ENCODE measurements at places on chromosomes 5 and 9.

DNA sequence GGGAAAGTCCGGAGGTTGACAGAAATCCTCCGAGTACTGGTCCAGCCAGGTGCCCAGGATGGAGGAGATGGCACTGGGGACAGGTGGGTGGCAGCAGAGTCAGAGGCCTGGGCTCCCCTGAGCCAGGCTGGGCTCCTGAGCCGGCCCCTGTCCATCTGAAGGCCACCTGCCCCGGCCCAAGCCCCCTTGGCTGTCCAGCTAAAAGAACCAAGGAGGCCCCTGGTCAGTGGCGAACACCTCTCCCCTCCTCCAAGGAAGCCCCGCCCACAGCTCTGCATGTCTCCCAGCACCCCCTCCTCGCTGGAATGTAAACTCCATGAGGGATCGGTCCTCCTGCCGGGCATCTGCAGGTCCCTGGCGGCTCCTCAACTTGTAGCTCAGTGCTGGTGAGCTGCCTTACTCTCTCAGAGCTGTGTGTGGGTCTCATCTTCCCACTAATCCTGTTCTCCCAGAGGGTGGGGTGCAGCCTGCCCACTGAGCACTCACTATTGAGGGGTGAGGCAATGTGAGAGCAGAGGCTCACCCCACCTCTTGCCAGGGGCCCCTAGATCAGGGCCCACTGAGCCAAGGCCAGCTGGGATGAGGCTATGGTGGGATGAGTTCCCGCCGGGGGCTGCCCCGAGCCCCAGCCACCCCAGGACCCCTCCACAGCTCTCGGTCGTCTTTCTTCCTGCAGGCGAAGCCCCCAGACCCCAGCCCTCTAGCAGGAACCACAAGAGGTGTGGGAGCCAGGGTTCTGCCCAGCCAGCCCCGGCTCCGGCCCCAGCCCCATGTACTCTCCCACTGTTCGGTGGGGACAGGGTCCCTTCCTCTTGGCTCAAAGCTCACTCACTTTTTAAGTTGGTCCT is 12.0 kb downstream of the RALGDS start:
- no peak for DNase-seq

DNA sequence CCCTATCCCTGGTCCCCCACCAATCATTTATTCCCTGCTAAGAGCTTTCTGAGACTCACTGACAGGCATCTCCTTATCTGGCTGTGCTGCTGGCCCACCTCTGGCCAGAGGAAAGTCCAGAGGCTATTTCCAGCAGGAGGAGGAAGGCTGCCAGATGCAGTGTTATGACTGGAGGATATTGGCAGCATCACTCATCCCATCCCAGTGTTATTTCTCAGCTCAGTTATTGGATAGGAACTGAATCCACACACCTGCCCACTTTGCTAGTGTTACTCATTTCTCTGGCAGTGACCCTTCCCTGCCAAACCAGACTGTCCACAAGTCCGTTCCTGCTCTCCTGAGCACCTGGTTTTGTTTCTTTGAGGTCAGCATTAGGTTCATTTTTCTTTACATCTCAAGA is 228.2 kb downstream of the GRIA1 start:
- no peak for DNase-seq

DNA sequence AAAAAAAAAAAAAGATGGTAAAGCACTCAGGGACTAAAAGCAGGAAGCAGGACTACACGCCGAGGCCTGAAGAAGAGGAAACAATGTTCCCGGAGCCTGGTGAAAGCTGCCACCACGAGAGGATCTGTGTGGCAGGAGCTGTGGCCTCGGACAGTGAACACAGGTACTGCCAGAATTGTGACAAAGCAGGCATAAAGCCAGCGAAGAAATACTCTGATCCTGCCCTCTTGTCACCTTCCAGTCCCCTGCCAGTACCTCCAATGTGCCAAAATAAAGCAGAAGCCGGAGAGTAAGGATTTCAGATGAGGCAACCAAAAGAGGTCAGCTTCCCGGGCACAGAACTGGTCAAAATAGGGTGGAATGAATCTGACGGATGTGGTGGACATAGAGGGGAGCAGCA is 211.5 kb upstream of the TARS1 start:
- no peak for DNase-seq

- DNase-seq, result no peak
Measured at GRCh38 chr5:27612161-27612560, 573.8 kb upstream of the CDH9 start.

DNA sequence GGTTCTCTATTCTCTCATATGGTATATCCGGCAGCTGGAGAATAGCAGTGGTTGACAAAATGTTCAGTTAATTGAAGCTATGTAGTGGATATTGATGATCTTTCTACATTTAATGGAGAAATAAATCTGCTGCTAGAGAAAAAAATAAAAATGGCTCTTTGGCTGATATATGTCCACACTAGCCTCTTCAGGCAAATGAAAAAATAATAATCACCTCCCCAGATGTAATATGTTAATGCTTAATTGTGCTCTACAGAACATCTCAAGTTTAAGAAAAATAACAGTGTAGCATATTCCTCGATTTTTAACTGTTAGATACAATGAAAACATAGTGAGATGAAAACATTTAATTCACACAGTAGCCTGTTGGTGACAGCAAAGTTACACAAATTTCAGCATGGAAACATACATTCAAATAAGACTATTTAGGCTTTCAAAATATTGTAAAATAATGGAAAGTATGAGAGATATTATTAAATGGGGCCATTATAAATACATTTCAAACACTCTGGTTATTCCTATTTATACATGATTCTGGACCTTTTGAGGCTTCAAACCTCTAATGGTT is 543.0 kb downstream of the MAT2B start:
- DNase-seq, result no peak

- no peak for DNase-seq
Measured at GRCh38 chr9:26228273-26228672, 550.0 kb upstream of the TUSC1 start.

DNA sequence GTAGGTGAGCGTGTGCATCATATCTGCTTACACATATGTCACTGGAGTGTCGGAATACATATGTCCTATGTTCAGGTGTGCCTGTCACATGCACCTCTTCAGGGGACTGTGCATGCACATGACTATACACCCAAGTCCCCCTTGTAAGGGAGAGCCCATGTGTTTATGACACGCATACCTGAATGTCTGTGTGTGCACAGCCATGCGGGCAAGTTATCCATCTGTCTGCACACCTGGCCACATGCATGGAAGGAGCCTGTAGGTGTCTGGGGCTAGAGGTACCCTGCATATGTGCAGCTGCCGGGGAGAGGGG is 622 bp upstream of the RGS14 start:
- DNase-seq, result no peak

GRCh38 chr5:139138809-139139208 is 59.4 kb downstream of the SIL1 start:
- no peak for DNase-seq

- no peak for DNase-seq
Measured at GRCh38 chr5:132622608-132623007, 35.4 kb upstream of the IL13 start.

DNA sequence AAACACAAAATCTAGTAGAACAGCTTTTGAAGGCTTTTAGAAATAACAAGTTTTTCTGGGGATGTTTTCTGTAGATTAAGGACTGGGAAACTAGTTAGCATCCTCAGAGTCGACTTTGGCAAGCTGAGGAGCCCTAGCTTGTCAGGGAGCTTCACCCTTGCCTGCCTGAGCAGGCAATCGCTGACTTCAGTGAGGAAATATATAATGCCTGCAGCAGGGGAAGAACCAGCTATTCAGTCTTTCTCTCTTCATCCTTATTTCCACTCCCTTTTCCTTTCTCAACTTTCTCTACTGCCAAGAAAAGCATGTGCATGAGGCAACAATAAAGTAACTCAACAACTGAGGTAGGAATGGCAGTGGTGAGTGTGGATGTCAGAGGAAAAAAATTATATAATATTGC is 54.7 kb downstream of the PLK2 start:
- DNase-seq, result no peak

- no peak for DNase-seq
Measured at GRCh38 chr9:37801959-37802711, 1.5 kb downstream of the DCAF10 start.

GRCh38 chr5:171897231-171897630 is 109.2 kb downstream of the FBXW11 start:
- DNase-seq, result no peak

DNA sequence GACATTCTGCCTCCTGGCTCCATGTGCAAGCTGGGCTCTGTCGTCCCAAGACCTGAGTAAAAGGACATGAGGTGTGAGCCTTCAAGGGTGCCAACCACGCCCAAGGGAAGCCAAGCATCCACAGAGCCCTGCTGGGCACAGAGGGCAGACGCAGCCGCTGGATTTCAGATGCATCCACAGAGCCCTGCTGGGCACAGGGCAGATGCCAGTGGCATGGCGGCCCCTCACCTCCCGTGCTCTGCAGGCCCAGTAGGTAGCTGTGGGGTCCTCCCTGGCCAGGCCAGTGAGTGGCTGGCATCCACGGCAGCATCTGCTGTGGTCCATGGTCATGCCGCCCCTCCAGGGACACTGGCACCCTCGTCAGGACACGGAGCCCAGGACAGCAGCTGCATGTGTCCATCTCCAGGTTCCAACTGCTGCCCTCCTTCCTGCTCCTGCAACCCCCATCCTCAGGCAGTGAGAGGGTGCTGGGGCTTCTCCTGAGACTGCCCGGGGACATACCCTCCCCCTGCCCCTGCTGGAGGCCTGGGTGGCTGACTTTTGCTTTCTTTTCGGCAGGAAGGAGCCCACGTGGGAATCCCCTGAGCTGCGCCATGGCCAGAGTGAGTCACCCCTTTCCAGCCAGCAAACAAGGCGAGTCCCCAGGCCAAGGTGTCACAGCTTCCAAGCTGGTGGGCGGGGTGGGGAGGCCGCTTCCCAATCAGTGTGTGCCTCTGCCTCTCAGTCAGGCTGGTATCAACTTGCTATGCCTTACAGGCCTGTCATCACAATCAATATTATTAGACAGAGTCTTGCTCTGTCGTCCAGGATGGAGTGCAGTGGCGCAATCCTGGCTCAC is 4.0 kb upstream of the TRAF2 start:
- DNase-seq, result no peak

DNA sequence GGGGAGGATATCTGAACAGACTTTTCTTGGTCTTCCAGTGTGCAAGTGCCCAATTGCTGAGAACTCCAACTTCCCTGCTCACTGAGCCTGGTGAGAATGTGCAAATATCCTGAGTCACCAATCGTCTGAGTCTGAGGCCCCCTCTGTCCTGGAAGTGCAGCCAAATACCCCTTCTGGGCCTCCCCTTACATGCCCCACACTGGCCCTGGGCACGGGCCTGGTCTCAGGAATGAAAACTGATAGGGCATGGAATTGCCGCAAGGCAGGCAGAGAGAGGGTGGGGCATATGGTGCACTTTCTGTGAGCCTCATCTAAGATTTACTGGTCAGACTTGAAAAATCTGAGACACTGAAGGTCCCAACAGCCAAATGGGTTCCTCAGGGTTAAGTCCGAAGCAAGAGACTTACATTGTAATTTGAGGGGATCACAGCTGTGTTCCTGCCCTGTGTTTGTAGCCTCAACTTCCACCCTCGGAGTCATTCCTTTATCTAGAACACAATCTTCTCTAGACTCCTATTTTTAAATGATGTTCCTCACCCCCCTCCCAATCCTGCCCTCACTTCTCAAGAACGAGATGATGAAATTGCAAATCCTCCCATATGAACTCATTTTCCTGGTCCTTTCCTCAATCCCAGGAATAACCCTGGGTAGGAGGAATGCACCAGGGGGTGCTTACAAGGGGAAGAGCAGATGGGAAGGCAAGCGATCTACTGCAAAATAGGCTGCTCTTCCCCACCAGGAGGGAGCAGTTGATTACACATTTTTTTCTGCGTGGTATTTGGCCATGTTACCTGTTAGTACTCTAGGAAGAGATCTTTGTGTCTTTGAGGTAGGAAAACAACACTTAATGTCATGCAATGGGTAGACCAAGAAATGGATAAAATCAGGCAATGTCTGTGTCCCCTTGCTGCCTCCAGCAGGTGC is 34.6 kb upstream of the ARHGAP26 start:
- no peak for DNase-seq

- DNase-seq, result no peak
Measured at GRCh38 chr5:172149073-172149472, 39.0 kb downstream of the STK10 start.

- DNase-seq, result no peak
Measured at GRCh38 chr5:101687349-101687985, 608.6 kb downstream of the SLCO4C1 start.

DNA sequence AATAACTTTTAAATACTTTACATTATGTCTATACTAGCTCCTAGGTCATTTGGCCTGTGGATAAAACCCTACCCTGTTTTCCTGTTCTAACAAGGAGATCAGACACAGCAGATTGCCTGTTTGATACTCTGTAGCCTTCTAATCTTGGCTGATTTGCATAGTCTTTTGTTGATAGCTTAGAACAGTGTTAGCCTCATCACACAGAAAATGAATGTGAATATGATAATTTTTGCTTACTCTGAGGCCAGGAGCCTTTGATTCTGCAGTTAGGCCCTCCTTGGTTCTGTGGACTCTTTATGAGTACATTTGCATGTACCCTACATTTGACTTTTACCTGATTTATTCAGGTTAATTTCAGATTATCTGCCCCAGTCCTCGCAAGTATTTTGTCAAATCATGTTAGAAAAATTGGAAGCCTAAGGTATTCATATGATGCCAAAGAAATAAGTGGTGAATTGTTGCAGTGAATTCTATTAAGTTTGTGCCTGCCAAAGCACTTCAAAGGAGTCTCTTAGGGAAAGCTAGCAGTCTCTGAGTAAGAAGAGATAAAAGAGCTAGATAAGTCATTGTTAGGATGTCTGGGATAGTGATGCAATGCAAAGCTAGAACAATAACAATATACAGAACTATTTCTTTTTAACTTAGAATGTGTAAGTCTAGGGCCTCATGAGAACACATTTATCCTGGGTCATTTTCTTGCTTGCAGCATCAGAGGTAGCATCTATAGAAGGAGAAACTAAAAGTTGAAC is 56.4 kb downstream of the SCAMP1 start:
- DNase-seq, result peak; percentile 69

GRCh38 chr9:72271613-72272478 is 93.2 kb downstream of the ZFAND5 start:
- DNase-seq, result no peak

- DNase-seq, result no peak
Measured at GRCh38 chr9:104027295-104027694, 66.8 kb upstream of the SMC2 start.

DNA sequence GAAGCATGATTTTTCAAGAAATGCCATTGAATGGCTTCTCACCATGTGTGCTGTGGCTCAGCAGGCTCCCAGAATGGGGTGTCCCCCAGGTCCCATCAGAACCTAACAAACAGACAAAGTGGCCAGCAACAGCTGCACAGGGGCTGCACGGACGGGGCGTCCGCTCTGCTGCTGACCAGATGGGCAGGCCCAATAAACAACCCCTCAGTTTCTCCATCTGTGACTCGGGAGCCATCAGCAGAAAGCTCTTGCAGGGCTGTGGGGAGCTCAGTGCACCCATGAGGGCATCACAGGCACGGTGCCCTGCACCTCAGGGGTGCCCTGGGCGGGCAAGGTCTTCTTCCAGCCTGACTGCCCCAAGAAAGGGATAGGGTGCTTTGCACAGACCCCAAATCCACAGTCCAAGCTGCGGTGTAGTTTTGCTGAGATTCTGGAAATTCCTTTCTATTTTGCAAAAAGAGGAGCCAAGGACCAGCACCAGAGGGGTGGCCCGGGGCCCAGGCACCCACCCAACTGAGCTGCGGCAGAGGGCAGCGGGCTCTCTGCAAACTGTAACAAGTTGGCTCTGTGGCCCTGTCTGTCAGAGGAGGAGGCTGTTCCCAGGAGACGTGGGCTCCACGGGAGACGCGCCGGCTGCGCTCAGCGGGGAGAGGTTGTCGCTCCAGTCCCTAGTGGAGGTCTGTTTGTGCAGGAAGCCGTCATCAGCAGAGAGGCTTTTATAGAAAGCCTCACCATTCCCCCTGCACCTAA is 138.7 kb upstream of the PPP1R26 start:
- no peak for DNase-seq

- DNase-seq, result no peak
Measured at GRCh38 chr5:126869005-126869451, 92.1 kb downstream of the LMNB1 start.
